Hypothalamus (tissue), 51 donors: ENCODE measurements at places on chromosomes 11 and 22.

DNA sequence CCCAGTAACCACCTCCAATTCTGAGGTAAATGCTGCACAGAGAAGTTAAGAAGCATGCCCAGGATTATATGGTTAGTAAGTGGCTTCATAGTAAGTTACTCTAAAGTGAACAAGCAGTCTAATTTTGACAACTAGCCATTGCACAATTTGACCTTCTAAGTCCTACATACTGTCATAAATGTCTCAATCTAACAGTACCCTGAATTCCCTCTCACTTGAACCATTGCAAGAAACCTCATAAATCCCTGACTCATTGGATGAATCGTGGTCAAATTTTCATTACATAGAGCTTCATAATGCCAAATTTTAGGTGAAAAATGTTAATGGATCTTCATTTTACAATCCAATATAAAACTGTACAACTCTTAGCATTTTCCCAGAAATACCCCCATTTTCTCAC is 217.3 kb upstream of the GRIA4 start:
- no peak for DNase-seq

GRCh38 chr11:10878408-10879214 is 20.8 kb upstream of the ZBED5 start:
- DNase-seq = no peak

DNA sequence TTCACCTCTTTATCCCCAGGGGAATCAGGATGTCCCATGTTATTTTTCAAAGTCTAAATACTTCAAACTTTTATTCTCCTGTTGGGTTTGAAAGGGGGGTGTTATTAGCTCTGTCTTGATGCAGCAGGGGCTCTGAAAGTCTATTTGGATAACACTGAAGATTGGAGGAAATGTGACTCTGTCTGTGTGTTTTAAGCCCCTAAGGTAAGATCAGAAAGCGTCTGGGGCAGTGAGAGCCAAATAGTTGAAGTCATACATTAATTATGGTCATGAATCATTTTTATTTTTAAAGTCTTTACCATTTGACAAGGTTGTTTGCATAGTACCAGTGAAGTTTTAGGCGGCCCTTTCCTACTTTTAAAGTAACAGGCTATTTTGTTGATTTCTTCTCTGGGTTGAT is 139.0 kb downstream of the UVRAG start:
- no peak for DNase-seq

- no peak for DNase-seq
Measured at GRCh38 chr11:18527512-18527911, 770 bp upstream of the TSG101 start.

- no peak for DNase-seq
Measured at GRCh38 chr11:78420796-78421209, 3.2 kb upstream of the GAB2 start.
